ENCODE measurements at places on chromosomes 11 and 22.

DNA sequence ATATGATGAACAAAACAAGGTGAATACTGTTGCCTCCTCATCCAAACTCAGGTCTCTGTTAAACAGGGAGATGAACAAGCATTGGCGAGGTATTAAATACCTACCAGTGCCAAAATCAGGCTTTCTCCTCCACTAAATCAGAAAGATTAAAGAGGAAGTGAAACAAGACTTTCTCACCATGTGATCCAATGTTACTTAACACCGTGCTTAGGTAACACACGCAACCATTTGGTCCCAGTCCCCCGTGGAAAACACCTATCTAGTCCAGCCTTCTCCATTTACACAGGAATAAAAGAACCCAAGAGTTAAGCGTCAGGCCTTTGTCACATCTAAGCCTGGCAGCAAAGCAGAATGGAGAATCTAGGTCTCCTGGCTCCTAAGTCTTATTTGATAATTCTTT is 34.5 kb downstream of the TENM4 start:
- H3K27ac ChIP-seq: no peak overlapping the region
- no peak for DNase-seq
- H3K4me3 ChIP-seq: no peak overlapping the region
- no peaks in the 10 kb centered on the region for H3K4me1 ChIP-seq
- no peaks in the 10 kb centered on the region for H3K27me3 ChIP-seq
- H3K36me3 ChIP-seq: no peaks in the 10 kb centered on the region

DNA sequence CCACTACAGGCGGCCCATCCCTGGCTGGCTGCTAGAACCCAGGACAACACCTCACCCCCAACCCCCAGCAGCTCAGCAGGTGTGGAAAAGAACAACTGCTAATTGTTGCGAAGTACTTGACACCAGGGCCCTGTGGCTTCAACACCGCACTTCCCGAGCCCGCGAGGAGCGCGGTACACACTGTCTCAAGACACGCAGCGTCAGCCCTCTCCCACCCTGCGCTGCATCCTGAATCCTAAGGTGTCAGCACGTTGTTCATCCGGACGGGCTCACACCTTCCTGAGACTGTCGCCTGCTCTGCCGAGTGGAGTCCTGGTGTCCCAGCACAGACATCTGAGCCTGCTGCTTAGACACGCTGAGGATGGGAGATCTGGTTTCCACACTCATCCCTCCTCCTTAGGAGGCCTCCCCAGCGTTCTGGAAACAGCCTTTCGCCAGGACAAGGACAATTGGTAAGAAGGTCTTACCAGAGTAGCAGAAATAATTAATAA is 1336.2 kb downstream of the BRD1 start:
- no peaks in the 10 kb centered on the region for H3K36me3 ChIP-seq
- H3K4me1 ChIP-seq: no peaks in the 10 kb centered on the region
- peaks cover 52% of the 10 kb centered on the region for H3K27me3 ChIP-seq
- H3K4me3 ChIP-seq: no peak overlapping the region

DNA sequence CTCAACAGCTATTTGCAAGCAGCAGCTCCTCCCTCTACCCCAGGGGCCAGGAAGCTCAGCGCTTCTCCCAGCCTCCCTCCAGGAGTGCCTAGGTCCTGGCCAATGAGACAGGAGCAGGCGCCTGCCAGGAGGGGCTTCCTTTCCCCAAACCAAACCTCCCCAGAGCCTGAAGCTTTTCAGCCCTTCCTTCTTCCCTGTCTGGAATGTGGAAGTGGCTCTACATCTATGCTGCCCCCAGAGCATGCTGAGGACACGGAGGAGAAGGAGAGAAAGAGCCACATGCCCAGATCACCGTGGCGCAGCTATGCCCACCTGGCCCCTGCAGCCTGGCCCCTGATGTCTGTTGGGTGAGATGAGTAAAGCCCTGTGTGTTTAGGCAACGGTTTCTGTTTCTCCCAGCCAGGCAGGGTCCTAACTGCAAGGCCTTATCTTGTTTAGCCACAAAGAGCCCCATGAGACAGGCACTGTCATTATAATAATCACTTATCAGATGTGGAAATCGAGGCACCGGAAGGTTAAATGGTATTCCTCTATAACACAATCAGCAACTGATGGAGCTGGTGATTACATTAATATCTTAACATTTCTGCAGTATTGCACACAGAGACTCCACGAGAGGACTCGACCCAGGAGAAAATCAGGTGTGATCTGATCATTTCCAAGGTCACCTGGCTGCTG is 315.8 kb downstream of the CTTN start:
- H3K27ac ChIP-seq: no peak overlapping the region
- H3K27me3 ChIP-seq: peaks cover 21% of the 10 kb centered on the region
- H3K36me3 ChIP-seq: no peaks in the 10 kb centered on the region
- no peak overlapping the region for H3K4me3 ChIP-seq

DNA sequence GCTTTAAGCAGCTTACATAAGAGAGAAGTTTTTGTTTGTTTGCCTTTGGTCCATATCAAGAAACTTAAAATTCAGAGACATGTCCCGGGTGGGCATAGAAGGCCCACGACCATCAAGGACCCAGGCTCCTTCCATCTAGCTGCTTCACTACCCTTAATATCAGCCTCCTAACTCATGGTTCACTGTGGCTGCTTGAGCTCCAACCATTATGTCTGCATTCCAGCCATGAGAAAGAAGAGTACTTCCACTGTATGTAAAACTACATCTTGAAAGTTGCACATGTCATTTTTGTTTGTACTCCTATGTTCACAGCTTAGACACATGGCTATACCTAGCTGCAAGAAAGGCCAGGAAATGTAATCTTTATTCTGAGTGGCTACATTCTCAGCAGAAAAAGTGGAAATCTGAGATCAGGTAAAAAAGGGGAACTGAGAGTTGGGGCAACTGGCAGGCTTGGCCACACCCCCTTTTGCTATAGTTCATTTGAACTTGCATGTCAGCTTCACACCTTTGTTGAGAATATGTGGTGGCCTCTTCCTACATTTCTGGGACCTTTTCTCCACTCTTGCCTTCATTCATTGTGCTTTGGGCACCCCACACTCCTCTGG is 81.3 kb upstream of the TP53I11 start:
- peaks cover under 1% of the 10 kb centered on the region for H3K4me1 ChIP-seq
- H3K4me3 ChIP-seq: no peak overlapping the region
- no peak overlapping the region for H3K27ac ChIP-seq

DNA sequence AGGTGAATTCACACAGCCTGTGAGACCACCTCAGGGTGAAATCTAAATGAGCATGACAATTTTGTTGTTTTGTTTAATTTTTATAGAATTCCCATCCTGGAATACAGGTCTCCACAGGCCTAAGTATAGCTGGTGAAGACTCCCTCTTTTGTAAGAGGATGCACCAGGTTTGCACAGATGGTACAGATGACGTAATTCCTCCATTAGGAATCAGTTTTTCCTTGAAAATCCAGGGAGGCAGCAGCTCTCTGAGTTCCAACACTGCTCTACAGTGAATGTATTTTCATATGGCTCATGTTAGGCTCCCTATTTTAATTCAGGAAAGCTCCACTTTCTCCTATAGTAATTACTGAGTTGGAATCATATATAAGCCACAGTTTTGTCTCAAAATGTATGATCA is 47.2 kb downstream of the USP28 start:
- no peak overlapping the region for H3K27ac ChIP-seq
- no peak for DNase-seq
- peaks cover 99% of the 10 kb centered on the region for H3K36me3 ChIP-seq
- H3K4me3 ChIP-seq: no peak overlapping the region
- H3K27me3 ChIP-seq: no peaks in the 10 kb centered on the region

DNA sequence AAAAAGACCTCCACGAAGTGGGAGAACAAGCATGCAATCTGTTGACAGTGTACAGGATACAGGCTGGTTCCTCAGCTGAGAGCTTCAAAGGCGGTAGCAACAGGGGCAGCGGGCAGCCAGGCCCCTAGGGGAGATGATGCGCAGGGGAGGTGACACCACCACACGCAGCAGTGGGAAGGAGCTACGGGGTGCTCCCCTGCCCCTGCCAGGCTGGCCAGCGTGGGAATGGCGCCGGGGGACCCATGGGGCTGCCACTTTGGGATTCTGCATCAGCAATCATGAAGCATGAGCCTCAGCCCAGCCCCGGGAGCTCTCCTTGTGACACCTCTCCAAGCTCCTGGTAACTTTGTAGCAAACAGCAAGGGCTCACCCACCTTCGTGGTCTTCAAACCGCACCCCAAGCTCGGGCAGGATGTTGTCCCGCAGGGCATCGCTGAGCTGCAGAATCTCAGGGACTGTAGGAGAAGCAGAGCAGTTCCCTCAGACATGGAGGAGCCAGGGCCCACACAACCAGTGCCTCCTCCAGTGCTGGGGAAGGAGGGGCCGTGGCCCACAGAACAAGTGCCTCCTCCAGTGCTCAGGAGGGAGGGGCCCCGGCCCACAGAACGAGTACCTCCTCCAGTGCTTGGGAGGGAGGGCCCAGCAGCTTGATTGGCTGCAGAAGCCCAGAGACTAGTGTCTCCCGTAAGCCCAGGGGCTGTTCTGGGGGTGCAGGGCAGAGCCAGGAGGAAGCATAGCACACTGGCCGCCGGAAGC is 14.6 kb upstream of the NAP1L4 start:
- no peak for DNase-seq
- no peak overlapping the region for H3K27ac ChIP-seq
- H3K4me3 ChIP-seq: no peak overlapping the region
- peaks cover 7% of the 10 kb centered on the region for H3K36me3 ChIP-seq
- no peaks in the 10 kb centered on the region for H3K4me1 ChIP-seq

DNA sequence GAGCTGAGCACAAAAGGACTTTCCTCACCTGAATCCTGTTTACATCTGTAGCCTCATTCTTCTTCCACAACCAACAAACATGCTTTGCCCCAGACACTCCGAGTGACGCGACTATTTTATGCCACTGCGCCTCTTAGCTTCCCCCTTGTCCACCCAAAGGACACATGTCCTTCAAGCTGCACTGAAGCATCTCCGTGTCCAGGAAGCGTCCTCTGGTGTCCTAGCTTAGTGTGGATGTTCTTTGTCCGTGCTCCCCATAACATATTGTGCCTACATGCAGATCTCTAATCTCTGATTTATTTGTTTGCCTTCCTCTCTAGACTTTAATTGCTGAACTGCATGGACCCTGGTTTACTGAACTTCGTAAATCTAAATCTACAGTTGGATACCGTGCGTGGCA is 20.1 kb upstream of the CECR2 start:
- DNase-seq: no peak
- H3K36me3 ChIP-seq: no peaks in the 10 kb centered on the region
- H3K27me3 ChIP-seq: no peaks in the 10 kb centered on the region
- H3K27ac ChIP-seq: no peak overlapping the region

DNA sequence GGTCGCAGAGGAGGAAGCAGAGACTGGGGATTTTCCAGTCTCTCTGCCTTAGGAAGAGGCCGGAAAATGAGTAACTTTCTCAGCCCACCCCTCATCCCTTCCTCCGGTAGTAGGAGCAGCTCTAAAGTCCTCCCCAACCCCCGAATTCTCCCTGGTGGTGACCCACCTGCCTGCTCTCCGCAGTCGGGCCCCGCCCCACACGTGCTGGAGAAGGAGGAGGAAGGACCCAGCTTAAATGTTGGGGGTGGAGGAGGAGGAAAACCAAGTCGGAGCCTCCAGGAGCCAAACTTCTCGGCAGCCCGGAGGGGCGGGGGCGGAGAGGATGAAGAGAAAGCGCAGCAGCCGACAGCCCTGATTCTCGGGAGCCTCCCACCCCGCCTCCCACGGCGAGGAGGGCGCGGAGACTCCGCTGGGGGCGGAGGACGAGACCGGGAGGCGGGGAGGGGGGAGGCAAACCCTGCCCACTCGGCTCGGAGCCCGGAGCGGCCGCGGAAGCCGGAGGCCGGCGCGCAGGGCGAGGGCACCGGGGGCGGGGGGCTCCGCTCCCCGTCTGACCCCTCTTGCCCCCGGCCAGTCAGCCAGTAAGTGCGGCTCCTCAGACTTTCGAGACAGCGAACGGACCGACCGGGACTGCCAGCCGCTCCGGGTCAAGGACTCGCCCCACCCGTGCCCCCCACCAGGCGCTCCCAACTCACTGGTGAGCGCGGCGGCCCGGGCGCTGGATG is at the start of gene TPBGL:
TSS of gene TPBGL (plus strand) at position 464 of the 725 bp plus-strand sequence. CDS start 276 bp downstream, outside the sequence.
- peaks cover 29% of the 10 kb centered on the region for H3K27me3 ChIP-seq
- H3K36me3 ChIP-seq: no peaks in the 10 kb centered on the region
- DNase-seq: no peak
- H3K4me1 ChIP-seq: peaks cover 3% of the 10 kb centered on the region

GRCh38 chr11:15034687-15035267 is 38.6 kb upstream of the CALCB start:
- no peaks in the 10 kb centered on the region for H3K36me3 ChIP-seq
- no peaks in the 10 kb centered on the region for H3K4me1 ChIP-seq
- no peak overlapping the region for H3K4me3 ChIP-seq
- H3K27me3 ChIP-seq: peaks cover 6% of the 10 kb centered on the region
- H3K27ac ChIP-seq: no peak overlapping the region

GRCh38 chr22:30033137-30033536 is 47.1 kb upstream of the HORMAD2 start:
- no peak overlapping the region for H3K4me3 ChIP-seq
- H3K4me1 ChIP-seq: peaks cover 10% of the 10 kb centered on the region
- H3K36me3 ChIP-seq: peaks cover 17% of the 10 kb centered on the region
- H3K27me3 ChIP-seq: no peaks in the 10 kb centered on the region
- no peak for DNase-seq

DNA sequence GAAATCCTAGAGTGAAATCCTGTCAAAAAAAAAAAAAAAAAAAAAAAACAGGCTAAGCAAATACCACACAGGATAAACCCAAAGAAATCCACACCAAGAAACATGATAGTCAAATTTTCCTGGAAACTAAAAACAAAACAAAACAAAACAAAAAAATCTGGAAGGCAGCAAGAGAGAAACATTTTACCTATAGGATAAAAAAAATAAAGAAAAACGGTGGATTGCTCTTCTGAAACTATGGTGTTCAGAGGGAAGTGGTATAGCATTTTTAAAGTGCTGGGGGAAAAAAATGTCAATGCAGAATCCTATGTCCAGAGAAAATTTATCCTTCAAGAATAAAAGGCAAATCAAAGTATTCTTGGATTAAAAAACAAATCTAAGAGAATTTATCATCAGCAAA is 41.6 kb upstream of the CBX7 start:
- H3K4me3 ChIP-seq: no peak overlapping the region
- no peak overlapping the region for H3K27ac ChIP-seq
- no peaks in the 10 kb centered on the region for H3K36me3 ChIP-seq
- H3K27me3 ChIP-seq: no peaks in the 10 kb centered on the region

GRCh38 chr22:42947211-42947990 is 67.5 kb downstream of the PACSIN2 start:
- H3K27me3 ChIP-seq: no peaks in the 10 kb centered on the region
- H3K36me3 ChIP-seq: no peaks in the 10 kb centered on the region
- H3K27ac ChIP-seq: peak overlapping the region; percentile 67
- H3K4me1 ChIP-seq: peaks cover 68% of the 10 kb centered on the region
- H3K4me3 ChIP-seq: no peak overlapping the region

- DNase-seq: no peak
- no peak overlapping the region for H3K4me3 ChIP-seq
- no peaks in the 10 kb centered on the region for H3K27me3 ChIP-seq
- peaks cover 6% of the 10 kb centered on the region for H3K4me1 ChIP-seq
- H3K36me3 ChIP-seq: no peaks in the 10 kb centered on the region
Measured at GRCh38 chr11:22084564-22084963, 108.3 kb upstream of the ANO5 start.

- no peaks in the 10 kb centered on the region for H3K4me1 ChIP-seq
- no peak overlapping the region for H3K4me3 ChIP-seq
- H3K27ac ChIP-seq: no peak overlapping the region
- DNase-seq: no peak
- peaks cover 35% of the 10 kb centered on the region for H3K27me3 ChIP-seq
Measured at GRCh38 chr22:22897091-22897490, 9.5 kb downstream of the IGLL5 start.

GRCh38 chr11:121652971-121653370 is 200.2 kb upstream of the SORL1-AS1 start:
- no peaks in the 10 kb centered on the region for H3K27me3 ChIP-seq
- H3K27ac ChIP-seq: no peak overlapping the region
- no peak for DNase-seq
- no peak overlapping the region for H3K4me3 ChIP-seq

All from psoas muscle (tissue), 8 donors.